NCI-H187 (cell line): ENCODE measurements at places on chromosomes 1 and 21.
A peak's percentile ranks its signal among the peaks of the same experiment; 100 is the strongest.

DNA sequence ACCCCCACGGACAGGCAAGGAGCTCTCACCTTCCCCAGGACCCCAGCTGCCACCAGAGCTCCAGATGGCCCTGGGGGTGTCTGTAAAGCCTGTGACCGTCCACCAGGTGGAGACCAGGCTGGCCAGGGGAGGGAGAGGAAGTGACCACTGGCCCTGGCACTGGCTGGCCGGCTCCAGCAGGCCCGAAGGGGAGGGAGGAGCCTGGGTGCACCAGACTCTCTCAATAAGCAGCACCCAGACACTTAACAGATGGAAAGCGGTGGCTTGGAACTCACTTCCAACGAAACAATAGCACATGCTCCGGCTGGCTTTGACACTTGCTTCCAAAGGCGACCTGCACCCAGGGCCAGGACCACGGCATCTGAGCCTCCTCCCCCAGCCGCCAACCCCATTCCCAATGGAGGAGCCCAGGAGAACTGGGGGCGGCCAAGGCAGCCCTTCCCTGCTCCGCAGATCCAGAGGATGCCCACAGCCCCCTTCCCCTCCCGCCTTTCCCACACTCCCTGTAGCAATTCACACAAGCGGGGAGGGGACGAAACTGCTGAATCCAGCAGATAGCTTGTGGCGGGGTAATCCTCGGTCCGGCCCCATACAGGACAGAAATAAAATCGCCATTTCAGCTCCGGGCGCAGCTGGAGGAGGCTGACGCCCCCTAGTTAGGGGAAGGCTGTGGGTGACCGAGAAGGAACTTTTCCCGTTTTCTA lies 742 bp upstream of the PDE9A start:
- no peak for DNase-seq

- no peak for DNase-seq
Measured at GRCh38 chr1:43557744-43558245, 27.1 kb downstream of the PTPRF start.

- DNase-seq = no peak
Measured at GRCh38 chr21:35368326-35368725, 319.2 kb upstream of the RUNX1 start.

GRCh38 chr1:199101139-199101538 lies 462.3 kb downstream of the PTPRC start:
- DNase-seq = no peak

DNA sequence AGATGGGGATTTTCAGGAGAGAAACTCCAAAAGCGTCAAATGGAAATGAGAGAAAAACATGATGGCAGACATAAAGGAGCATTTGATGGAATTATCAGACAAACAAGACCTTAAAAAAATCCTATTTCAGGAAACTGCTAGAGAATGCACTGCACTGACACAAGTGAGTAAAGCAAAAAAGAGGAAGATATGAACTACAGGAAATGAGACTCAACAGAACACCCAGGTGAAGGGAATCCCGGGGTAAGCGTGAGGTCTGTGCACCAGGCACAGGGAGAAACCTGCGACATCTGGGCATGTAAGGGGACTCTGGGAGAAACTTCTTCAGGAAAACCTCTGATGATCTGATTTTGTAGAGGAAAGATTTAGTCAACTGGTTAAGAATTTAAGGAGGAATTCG lies 2.8 kb downstream of the TARBP1 start:
- no peak for DNase-seq

- DNase-seq = no peak
Measured at GRCh38 chr21:42214081-42214750, 4.7 kb upstream of the ABCG1 start.

DNA sequence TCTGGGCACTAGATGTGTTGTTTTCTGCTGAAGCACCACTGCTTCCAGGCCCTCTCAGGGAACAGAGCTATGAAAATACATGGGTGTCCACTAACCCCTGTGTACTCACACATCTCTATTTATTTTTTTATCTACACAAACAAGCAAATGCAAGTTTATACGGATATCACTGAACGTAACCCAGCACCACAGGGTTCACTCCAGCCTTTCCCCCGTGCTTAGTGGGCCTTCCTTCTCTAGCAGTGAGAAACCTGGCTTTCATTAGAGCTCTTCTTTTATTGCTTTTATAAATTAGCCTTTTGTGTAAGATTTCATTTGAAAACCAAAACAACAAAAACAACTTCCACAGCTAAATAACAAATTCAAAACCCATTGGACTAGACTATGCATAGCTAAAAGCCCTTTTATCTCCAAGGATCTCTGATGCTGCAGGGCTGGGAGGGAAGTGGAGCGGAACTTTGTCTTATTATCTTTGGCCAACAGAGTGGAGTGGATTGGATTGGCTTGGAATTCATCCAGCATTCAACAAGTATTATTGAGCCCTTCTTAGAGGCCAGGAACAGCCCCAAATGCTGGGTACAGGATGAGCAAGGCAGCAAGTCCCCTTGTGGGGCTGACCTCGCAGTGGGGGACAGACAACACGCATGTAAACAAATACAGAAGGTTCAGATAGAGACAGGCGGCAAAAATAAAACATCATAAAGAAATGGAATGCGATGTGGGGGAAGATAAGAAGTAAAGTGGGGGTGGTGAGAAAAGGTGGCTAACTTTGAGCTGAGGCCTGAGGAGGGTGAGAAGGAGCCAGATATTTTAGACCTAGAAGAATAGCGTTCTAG lies 371.8 kb upstream of the POU3F1 start:
- peak; percentile 58 for DNase-seq

DNA sequence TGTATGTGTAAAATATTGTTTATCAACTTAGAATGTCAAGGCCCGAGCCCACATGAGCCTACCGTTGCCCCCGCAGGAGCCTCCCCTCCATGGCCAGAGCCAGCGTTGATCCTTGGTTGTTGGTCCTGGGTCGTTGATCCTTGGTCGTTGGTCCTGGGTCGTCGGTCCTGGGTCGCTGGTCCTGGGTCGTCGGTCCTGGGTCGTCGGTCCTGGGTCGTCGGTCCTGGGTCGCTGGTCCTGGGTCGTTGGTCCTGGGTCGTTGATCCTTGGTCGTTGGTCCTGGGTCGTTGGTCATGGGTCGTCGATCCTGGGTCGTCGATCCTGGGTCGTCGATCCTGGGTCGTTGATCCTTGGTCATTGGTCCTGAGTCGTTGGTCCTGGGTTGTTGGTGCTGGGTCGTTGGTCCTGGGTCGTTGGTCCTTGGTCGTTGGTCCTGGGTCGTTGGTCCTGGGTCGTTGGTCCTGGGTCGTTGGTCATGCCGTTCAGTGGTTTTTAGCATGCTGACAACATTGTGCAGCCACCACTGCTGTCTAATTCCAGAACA lies 105.0 kb upstream of the TMEM51 start:
- DNase-seq = no peak

DNA sequence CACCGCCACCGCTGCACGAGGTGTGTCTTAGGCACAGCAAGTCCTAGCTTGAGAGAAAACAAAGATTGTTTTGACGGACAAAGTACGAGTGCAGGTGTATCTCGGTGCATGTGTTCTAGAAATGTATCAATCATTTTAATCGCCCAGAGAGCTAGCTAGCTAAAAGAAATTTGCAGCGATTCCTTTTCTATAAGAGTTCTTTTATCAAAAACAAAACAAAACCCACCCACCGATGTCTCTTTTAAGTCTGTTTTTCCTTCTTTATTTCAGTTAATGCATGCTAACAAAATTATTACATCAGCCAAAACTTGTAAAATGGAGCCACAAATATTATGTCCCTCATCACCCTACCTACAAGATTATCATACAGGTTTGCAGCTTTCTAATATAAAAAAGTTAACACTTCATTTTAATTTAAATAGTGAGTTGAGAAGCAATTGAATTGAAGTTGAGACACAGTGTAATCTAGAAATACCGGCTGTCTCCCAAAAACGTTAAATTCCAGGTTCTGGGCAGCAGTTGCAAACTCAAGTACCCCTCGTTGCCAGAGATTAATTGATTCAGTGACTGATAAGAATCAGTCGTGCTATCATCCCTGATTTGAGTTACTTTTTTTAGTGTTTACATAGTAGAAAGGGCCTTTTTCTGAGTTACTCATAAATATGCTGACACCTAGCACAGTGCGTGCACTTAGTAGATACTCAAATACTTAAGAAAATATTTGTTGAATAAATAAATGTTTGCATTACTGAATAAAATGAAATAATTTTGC lies 1.5 kb upstream of the SYDE2 start:
- no peak for DNase-seq

DNA sequence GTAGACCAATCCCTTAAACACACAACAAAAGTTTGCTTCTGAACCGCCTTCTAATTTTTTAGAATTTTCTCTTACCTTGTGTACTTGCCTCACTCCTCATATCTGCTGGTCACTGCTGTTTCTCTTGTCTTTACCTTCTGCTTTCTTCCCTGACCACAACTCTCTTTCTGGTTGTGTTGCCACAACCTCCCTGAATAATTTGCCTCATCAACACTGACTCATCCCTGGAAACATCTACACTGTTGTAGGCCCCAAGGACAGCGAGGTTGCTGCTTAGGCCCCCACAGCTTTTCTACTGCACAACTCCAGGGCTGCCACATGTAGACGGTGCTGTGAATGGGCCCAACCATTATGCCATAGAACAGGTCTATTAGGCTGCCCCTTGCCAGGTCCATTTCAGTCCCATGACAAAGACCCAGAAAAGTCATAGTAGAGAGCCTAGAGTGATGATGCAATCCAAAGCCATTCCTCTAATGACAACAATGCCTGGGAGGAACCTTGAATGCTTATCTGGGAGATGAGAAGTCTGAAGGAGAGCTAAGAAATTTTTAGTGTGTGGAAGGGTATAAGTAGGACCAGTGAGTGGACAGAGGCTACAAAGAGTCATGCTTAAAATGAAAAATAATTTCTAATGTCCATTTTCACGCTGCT lies 36.6 kb upstream of the LCE5A start:
- DNase-seq = no peak

- DNase-seq = no peak
Measured at GRCh38 chr1:224791362-224791941, 138.0 kb upstream of the DNAH14 start.

DNA sequence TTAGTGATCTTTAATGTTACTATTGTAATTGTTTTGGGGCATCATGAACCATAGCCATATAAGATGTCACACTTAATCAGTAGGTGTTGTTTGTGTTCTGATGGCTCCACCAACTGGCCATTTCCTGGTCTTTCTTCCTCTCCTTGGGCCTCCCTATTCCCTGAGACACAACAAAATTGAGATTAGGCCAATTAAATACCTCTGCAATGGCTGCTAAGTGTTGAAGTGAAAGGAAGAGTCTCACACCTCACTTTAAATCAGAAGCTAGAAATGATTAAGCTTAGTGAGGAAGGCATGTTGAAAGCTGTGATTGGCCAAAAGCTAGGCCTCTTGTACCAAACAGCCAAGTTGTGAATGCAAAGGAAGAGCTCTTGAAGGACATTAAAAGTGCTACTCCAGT lies 30.7 kb downstream of the PPP2R5A start:
- no peak for DNase-seq

- peak; percentile 97 for DNase-seq
Measured at GRCh38 chr1:155250633-155251449, 4.4 kb downstream of the ENTREP3 start.

DNA sequence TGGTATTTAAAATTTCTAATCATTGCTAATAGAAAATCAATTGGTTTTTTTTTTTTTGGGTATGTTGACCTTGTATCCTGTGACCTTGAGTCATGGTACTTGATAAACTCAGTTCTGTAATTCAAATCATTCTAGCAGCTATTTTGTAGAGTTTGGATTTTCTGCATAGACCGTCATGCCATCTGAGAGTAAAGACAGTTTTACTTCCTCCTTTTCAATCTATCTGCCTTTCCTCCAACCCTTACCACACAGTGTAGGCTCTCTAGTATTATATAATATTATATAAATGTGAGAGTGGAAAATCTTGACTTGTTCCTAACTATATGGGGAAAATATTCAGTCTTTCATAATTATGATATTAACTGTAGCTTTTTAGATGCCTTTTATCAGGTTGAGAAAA lies 7.0 kb downstream of the TDRD5 start:
- no peak for DNase-seq

- DNase-seq = no peak
Measured at GRCh38 chr1:9229549-9229948, 5.0 kb upstream of the H6PD start.

- no peak for DNase-seq
Measured at GRCh38 chr1:35893051-35893879, 10.3 kb downstream of the AGO1 start.
